Retinal pigment epithelial cell (primary cell): ENCODE measurements at places on chromosomes 1 and 21.

GRCh38 chr1:192401825-192402224 is 85.0 kb downstream of the RGS21 start:
- DNase-seq = no peak

DNA sequence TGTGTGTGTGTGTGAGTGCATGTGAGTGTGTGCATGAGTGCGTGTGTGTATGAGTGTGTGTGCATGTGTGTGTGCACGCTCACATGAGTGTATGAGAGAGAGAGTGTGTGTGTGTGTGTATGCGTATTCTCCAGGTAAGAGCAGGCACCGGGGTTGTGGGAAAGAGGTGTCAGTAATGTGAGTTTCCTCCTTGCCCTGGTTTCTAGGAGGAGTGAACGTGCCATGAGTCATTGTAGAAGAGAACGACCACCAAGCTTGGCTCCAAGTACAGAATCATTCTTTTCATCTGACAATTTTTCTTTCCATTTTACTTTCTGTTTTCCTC is 79.1 kb downstream of the POFUT2 start:
- DNase-seq = no peak

GRCh38 chr1:113860891-113861290 is 10.6 kb downstream of the PTPN22 start:
- no peak for DNase-seq

DNA sequence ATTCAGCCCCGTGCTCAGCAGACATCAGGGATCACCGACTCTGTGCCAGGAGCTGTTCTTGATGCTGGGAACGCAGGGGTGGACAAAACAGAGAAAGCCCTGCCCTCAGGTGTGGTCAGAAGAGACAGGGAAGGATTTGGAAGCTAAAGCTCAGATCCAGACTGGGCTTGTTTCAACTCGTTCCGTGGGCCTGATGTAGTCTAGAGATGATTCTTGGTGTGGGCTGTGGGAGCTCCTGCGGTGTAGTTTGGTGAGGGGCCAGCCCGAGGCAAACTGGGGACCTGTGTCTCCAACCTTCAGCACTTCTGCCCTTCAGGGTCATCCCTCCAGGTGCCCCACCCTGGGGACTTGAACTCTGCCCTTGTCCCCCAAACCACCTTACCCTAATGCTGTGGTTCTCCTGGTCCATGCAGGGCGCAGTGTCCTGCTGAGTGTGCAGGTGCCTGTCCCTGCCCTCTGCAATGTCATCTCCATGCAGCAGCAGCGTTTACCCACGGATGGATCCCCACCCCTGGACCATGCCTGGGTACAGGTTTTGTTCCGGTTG is 17.3 kb upstream of the ABCG1 start:
- no peak for DNase-seq

DNA sequence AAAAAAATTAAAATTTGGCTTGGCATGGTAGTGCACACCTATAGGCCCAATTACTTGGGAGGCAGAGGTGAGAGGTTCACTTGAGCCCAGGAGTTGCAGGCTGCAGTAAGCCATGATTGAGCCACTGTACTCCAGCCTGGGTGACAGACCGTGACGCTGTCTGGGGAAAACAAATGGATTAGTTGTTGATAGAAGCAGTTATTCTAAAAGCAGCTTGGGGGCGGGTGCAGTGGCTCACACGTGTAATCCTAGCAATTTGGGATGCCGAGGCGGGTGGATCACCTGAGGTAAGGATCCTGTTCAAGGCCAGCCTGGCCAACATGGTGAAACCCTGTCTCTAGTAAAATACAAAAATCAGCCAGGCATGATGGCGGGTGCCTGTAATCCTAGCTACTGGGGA is 40.3 kb downstream of the KIF1B start:
- DNase-seq = no peak

DNA sequence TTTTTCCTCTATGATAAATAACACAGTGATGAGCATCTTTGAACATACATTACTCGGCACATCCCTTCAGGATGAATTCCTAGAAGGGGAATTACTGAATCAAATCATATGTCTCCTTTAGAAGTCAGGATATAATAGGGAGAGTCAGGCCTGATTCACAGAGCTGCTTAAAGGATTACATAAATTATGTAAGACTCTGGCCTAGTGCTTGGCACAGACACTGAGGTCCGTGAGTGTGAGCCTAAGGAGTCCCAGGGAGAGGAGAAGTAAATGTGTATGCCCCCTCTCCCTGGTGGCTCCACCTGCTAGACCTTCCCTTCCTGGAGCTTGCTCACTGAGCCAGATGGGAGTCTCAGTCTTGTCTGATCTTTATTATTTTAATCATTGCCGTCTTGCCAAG is 8.6 kb upstream of the FOXE3 start:
- DNase-seq = peak; percentile 49

GRCh38 chr21:38768471-38769063 is 37.2 kb upstream of the ETS2 start:
- DNase-seq = no peak

DNA sequence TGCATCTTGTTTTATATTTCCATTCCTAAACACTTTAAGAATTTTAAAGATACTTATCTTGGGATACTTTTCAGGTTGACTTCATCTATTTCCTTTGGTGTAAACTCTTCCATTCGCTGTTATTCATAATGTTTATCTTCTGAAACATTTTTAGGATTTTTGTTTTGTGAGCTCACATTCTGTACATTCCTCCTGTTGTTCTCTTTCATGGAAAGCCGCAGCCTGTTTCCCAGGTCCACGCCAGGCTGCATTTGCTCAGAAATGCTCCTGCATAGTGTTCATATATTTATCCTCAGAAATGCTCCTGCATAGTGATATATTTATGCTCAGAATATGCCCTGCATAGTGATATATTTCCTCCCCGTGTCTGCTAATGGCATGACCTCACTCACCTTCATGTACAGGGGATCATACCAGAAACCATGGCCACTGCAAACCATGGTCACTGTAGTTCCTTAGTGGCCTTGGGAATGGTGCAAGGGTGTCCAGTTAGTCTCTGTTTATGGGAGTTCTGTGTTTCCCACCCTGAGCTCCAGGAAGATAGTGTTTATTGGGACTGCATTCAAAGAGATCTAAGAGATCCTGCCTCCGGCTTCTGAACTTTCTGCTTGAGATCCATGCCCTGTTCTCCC is 153.9 kb upstream of the GREM2 start:
- DNase-seq = peak; percentile 64

GRCh38 chr1:109769330-109770078 is 5.8 kb upstream of the EPS8L3 start:
- DNase-seq = no peak

DNA sequence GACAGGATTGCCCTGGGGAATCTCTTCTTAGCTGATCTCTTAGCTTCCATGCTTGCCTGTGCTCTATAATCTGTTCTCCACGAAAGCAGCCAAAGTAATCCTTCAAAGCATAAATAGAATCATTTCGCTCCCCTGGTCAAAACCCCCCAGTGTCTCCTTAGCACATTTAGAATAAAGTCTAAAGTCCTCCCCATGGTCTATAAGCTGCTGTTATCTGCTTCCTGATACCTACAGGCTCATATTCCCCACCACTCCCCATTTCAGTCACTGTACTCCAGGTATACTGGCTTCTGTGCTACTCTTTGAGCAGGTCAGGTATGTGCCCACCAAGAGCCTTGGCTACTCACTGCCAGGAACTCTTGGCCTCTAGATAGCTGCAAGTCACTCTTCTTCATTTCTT is 2.9 kb downstream of the S100A12 start:
- DNase-seq = no peak

DNA sequence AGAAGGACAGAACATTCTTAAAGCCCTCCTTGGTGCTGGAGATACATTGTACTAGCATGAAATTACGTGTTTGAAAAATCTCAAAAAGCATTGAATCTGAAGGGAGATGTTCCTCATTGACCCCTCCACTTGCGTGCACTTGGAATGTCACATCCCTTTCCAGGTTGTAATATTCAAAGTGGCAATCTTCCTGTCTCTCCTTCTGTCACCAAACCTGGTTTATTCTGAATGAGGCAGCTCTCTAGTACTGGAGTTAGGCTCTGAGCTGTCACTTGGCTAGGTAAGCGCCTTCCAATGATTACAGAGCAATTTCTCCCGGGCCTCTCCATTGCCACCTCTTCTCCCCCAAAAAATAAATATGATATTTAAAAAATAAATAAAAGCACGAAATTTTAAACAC is 855 bp downstream of the DSCAM start:
- DNase-seq = no peak

GRCh38 chr1:110538921-110539320 is 19.9 kb upstream of the KCNA10 start:
- no peak for DNase-seq

DNA sequence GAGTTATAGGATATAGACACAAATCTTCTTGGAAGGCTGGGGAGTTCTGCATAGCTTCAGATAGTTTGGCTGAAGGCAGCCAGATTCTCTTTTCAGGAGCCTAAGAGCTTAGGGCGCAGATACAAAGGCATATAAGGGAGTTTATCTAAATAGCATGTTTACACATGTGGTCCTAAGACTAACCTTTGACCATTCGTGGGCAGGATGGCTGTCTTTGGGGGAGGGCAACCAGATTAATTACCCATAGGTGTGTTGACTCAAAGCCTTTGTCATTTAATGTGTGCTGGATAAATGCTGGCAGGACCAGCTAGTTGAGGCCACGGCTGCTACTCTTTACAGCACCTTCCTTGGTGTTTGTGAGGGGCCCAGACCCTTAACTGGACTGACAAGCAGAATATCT is 71.8 kb downstream of the IER5 start:
- DNase-seq = no peak

GRCh38 chr1:29311352-29312030 is 75.2 kb downstream of the PTPRU start:
- DNase-seq = no peak
